ENCODE measurements at places on chromosomes 3 and 15. TPM values are rescaled to one million over a fixed set of nuclear protein-coding genes. Genes with fewer than 3 reads are reported as not detected.

ATP8B4 gene
- total RNA-seq, result 0.49 TPM

FBXO40 gene
- total RNA-seq, result not detected

ERC2 gene
- total RNA-seq, result not detected

WWTR1 gene
- total RNA-seq, result 44.2 TPM

TP63 gene
- total RNA-seq, result under 0.01 TPM

ST8SIA2 gene
- not detected for total RNA-seq

POPDC2 gene
- total RNA-seq, result not detected

CHDH gene
- total RNA-seq, result under 0.01 TPM

Measured in cardiac atrium fibroblast (primary cell).